MV-4-11 (cell line): ENCODE measurements at places on chromosomes 5 and 9.

DNA sequence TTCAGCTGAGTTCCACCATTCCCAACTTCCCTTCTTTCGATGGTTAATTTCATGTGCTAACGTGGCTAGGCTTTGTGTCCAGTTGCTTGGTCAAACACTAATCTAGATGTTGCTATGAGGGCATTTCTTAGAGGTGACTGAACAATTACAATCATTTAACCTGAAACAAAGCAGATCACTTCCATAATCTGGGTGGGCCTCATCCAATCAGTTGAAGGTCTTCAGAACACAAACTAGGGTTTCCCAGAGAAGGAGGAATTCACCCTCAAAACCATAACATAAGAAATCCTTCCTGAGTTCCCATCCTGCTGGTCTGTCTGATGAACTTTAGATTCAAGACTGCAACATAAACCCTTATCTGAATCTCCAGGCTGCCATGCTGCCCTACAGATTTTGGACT lies 2381.7 kb downstream of the MAT2B start:
- no peak for DNase-seq

DNA sequence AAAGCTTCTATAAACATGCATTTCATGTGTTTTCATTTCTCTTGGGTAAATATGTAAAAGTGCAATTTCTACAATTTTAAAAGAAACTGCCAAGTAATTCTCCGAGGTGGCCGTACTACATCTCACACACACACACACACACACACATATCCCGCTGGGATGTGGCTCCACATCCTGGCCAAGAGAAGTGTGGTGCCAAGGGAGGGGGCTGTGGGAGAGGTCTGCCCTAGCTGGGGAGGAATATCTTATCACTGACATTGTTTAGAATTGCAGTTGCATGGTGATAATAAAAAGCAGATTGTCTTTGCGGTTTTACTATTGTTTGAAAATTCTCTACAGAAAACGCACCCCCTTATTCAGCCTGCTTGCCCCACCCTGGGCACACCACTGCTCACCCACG lies 558.4 kb downstream of the BNC2 start:
- DNase-seq: no peak

DNA sequence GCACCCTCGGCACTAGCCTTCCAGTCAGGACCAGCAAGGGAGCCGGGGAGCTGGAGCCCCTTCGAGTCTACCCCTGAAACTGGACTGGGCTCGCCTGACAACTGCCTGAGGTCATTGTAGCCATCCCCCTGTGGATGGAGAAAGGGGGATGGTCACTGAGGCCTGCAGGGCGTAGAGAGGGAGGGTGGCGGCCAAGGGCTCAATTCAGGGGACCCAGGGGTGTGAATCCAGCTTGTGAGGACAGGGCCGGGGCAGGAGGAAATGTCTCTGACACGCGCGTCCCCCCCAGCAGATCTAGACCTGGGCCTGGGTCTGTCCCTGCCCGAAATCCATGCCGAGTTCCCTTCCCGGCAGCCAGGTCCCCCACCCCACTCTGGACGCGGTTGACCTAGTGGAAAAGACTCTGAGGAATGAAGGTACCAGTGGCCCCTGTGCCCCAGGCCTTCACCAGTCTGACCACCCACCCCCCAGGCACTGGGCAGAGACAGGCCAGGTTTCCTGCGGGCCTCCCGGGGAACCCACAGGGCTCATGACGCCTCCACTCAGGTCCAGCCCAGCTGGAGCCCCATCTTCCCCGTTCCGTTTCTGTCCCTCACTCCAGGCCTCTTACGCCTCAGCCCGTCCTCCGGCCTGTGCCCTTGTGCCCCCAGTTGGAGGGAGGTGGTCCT lies 805 bp downstream of the SLC34A3 start:
- DNase-seq: no peak

- no peak for DNase-seq
These were observed 76.6 kb upstream of the ASTN2 start for GRCh38 chr9:117491491-117491890.

DNA sequence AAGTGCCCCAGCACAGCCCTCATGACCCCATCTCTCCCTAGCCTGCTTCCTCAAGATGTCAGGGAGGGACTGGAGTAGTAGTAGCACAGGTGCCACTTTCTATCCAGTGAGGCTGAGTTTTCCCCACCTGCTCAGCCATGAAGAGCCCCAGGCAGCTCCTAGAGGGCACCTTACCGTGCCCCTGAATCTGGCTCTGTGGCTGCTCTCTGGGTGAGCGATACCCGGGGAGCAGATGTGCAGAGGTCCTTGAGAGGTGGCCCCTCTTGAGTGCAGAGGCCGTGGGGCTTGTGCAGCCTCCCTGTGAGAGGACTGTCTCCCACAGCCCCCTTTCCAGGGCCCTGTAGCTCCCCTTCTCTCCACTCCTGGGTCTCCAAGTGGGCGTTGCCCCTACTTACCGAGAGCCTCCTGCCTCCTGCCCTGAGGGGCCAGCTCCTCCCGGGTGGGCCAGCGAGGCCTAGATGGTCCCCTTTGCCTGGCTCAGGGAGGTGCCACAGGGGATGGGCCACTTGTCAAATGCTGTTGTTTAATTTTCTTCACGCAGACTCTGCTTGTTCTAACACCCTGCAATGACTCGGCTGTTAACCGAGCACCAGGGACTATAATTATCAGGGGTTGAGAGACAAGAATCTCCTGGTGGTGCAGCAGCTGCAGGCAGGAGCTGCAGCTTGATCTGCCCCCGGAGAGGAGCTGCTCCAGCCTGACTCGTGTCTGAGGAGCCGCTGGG lies 29.6 kb upstream of the PITX1 start:
- DNase-seq: no peak

- no peak for DNase-seq
These were observed 288.3 kb downstream of the ENC1 start for GRCh38 chr5:74352256-74352655.

- DNase-seq: no peak
These were observed 157.5 kb downstream of the TRIM32 start for GRCh38 chr9:116844621-116845020.

DNA sequence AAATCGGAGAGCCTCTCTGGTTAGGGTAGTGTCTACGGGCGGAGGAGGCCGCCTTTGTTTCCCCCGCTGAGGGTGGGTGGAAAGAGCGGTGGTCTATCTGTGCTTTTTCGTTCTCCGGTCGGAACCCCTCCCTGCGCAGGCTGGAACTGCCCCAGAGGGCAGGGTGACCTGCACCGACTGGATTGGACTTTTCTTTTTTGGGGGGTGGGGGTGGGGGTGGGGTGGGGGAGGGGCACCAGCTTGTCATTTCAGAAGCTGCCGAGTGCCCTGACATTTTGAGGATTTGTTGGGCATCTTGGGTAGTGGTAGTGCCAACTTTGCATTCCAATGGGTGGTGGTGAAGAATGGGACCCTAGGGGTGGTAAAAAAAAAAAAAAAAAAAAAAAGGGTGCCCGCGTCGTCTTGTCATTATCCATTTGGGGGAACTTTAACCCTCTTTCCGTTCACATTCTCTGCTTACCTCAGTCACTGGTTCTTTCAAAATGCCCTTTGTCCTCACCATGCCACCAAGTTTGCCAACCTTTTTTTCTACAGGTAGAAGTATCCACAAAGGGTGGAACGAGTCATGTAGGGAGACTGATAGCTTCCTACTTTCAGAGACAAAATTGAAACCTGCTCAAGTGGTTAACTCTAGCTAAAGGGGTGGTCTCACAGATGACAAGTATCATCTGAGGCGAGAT lies 1.3 kb downstream of the UBE2R2 start:
- no peak for DNase-seq

- DNase-seq: no peak
These were observed 11.9 kb downstream of the FAM240B start for GRCh38 chr9:38707885-38708637.

DNA sequence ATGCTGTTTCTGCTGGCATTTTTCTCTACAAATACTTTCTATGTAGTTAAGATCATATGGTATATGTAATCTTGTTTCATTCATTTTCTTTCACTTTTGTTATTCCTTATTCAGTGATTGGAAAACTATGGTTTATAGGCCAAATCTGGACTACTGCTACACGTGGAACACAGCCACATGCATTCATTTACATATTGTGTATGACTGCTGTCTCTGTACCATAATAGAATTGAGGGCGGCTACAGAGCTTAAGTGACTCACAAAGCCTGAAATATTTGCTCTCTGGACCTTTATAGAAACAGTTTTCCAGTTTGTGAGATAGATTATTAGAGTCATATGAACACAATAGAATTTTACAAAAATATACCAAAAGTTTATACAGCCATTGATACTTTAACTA lies 133.6 kb upstream of the CDKN2B start:
- DNase-seq: no peak

- no peak for DNase-seq
These were observed 556.2 kb downstream of the TLE4 start for GRCh38 chr9:80127920-80128319.

DNA sequence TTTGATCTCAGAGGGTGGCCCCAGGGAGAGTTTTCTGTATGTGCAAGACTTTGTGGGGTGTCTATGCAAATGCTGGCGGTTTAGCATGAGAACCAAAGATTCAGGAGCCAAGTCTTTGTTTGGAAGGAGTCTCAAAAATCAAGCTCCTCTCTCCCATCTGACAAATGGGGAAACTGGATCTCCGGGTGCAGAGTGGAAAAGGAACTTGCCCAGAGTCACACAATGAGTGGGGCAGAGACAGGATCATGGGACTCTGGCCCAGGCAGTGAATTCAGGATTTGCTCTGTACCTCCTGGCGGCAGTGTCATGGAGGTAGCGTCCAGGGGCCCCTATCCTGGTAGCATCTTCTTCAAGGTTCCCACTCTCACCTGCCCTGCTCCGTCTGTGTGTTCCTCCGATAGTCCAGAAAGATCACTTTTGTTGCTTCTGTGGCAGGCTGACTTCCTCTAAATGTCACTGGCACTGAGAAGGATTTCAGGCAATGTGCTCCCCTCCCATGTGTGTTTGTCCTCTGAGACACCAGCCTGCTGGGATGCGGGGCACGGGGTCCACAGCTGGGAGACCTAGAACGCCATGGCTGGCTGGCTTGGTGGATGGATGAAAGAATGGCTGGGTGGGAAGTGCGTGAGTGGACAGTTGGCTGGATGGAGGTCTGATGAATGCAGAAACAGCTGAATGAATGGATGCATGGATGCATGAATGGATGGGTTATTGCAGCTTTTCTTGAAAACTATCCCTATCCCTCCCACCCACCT lies 3.6 kb downstream of the CCL19 start:
- DNase-seq: no peak

DNA sequence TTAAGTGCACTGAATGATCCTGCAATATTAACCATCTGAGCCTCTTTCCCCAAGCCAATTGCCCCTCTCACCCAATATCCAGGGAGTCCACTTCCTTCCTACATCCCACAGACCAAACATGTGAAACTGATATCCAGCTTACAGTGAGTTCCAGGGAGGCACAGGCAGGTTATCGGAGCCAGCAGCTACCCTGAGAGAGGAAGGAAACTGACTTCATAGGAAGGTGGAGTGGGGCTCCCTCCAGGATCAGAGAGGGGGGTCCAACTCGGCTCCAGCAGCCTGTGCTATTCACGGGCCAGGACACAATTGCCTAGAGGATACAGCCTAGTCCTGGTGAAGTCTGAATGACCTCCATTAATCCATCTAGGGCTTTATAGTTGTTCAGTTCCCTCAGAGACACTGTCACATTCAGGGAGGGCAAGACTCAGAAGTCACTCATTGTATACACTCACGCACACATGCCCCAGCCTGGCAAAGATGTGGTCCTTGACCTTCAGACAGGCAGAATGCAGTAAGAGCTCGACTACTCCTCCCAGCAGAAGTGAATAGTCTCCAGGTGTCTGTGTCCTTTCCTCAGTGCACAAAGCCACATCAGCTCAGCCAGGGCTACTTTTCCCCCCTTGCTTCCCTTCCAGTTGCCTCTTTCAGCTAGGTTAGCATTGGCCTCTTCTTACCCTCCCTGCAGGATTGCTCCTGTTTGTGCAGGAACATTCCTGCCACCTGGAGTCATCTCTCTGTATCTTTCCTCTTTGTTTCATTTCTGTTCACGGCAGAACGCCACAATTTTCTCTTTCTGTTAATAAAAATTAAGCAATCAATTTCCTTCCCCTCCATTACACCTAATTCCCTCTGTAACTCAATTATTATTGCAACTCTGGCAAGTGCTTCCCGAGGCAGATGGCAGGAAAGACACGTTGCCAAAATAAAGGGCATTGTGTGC lies 501.7 kb downstream of the ARHGEF28 start:
- DNase-seq: no peak

DNA sequence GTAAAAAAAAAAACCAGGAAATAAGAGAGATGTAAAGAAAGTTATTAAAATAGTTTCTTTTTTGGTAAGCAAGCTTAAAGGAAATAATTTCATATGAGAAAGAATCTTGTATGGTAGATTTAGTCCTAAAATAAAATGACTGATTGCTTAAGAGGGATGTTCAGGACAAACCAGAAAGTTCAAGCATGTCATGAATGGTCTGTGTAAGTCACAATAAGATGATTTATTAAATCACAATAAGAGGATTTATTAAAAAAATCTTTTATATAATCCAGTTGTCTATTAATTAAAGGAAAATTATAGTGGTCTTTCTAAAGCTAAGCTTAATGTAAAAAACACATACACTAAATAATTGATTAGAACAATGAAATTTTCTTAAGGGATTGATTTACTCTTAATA lies 91.8 kb upstream of the OR13F1 start:
- DNase-seq: no peak

GRCh38 chr5:65359981-65360380 lies 121.7 kb downstream of the ADAMTS6 start:
- no peak for DNase-seq

- no peak for DNase-seq
These were observed 96.3 kb upstream of the VCAN start for GRCh38 chr5:83375049-83375745.

DNA sequence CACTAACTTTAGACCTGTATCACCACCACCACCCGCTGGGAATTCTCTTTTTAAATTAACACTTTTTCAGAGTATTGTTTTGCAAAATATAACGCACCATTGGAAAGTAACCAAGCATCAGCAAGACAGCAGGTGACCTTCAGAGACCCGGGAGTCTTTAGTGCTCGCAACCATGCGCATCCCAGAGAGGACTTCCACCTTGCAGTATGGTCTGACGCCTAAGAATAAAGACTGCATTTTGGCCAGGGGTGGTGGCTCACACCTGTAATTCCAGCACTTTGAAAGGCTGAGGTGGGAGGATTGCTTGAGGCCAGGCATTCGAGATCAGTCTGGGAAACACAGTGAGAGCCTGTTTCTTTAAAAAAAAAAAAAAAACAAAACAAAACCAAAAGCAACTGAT lies 113.8 kb downstream of the MED27 start:
- DNase-seq: no peak

- peak; percentile 76 for DNase-seq
These were observed 23.8 kb downstream of the CD14 start for GRCh38 chr5:140609126-140609525.

DNA sequence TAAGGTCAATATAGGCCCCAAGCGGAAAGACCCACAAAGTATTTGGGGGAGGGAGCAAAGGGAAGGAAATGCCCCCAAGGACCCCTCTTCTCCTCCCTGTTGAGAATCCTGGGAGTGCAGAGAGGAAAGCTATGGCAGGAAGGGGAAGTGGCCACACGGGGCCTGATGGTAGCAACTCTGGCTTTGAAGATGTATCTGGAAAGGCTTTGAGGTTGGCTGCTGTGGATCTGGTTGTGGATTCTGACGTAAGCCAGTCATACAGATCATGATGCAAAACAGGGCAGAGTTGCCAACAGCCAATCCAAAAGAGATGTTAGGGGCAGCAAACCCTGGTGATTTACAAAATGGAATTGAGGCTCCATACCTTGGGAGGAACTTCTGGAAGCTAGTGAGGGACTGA lies 108.8 kb downstream of the PRKACG start:
- DNase-seq: peak; percentile 53
